Activated T-cell treated with anti-CD3 and anti-CD28 coated beads, Interleukin-2, amount 50 U/mL, for 72 hours (primary cell): ENCODE measurements at places on chromosomes 12 and 14.

DNA sequence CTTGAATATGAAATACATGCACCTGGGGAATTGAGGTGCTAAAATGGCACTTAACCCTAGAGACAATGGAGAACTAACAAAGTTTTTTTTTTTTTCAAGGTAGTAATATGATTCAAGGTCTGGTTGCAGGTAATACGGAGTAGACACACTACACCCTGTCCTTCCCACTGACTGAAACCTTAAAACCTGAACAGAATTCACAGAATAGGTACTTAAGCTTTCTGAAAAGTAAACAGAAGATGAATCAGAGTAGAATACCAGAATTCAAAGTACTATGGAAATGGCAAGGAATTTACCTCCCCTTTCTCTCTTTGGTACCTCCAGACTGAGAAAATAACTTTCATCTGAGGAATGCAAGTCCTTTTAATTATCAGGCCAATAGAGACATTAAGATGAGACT is 87.2 kb downstream of the PAPLN start:
- no peak for DNase-seq

- no peak for DNase-seq
Measured at GRCh38 chr12:113932381-113933196, 33.5 kb downstream of the RBM19 start.

- no peak for DNase-seq
Measured at GRCh38 chr12:3335078-3335487, 155.9 kb upstream of the PRMT8 start.

DNA sequence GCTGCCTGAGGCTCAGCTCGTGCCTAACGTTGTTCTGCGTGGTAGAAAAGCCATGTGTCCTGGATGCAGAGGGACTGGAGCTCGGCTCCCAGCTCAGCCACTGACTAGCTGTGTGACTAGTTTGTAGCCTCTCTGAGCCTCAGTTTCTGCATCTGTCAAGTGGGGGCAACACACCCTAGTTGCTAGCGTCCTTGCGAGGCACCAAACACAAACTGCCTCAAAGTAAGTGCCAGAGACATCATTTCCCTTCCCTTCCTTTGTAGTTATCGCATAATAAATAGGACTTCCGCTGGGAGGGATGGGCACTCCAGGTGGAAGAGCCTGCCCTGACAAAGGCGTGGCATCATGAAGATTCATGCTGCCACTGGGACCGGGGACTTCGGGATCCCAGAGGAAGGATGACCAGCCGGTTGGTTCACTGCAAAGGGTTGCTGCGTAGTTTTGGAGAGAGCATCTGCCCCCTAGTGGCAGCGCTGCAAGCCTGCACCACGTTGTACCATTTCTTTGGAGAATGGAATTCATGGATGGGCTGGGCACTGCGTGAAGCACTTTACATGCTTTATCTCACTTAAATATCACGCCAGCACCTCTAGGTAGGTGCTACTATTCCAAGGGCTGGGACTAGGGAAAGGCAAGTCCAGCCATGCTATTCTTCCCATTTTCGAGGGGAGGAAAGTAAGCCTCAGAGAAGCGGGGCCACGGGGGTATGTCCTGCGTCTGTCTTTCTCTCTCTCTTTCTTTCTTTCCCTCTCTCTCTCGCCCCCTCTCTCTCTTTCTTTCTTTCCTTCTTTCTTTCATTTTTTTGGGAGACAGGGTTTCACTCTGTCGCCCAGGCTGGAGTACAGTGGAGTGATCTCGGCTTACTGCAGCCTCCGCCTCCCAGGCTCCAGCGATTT is 4.6 kb downstream of the CCDC197 start:
- peak; percentile 69 for DNase-seq

GRCh38 chr12:12519354-12519998 is 43.2 kb downstream of the DUSP16 start:
- no peak for DNase-seq

- no peak for DNase-seq
Measured at GRCh38 chr14:96515731-96516130, 13.5 kb downstream of the PAPOLA start.

DNA sequence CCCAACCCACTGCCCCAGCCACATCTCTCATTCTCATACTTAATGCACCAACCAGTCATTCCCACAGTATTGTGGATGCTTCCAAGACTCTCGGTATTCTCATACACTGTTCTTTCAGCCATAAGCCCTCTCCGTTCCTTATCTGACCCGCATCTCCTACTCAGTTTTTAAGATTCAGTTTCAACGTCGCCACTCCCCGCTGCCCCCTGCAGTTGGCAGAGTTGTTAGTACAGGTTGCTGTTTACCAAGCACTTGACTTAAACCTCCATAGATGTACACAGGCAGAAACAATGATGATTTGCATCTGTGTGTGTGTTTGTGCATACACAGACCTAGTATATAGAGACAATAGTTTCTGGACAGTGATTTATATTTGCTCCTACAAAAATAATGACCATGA is 40.2 kb downstream of the PAH start:
- DNase-seq: no peak

GRCh38 chr14:30016002-30016401 is 88.4 kb upstream of the PRKD1 start:
- no peak for DNase-seq

DNA sequence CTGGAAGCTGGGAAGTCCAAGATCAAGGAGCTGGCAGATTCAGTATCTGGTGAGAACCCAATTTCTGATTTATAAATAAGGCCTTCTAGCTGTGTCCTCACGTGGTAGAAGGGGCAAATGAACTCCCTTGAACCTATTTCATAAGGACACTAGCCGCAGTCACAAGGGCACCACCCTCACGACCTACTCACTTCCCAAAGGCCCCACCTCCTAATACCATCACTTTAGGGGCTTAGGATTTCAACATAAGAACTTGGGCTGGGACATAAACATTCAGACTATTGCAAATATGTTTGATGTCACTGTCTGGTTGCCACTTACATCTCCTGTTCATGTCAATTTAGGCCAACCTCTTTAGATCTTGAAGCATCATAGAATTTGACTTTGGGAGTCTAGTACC is 10.8 kb upstream of the CNIH1 start:
- no peak for DNase-seq

GRCh38 chr12:124512667-124513296 is 54.6 kb downstream of the NCOR2 start:
- DNase-seq: no peak

DNA sequence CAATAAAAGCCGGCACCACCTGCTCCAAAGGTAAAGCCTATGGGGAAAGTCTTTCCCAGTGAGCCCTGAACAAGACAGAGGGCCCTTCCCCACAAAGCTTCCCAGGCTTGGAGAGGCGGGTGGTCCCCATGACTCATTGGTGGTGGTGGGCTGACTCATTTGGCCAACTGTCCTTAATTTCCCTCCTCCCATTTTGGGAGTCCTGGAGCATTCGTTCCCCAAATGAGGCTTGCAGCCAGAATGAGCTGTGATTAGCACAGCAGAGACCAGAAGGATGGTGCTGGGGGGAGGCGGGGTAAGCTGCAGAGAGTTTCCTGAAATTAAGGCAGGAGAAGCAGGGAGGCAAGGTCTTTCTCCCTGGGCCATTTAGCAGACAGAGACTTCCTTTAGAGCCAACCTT is 241.7 kb downstream of the DPF3 start:
- no peak for DNase-seq

DNA sequence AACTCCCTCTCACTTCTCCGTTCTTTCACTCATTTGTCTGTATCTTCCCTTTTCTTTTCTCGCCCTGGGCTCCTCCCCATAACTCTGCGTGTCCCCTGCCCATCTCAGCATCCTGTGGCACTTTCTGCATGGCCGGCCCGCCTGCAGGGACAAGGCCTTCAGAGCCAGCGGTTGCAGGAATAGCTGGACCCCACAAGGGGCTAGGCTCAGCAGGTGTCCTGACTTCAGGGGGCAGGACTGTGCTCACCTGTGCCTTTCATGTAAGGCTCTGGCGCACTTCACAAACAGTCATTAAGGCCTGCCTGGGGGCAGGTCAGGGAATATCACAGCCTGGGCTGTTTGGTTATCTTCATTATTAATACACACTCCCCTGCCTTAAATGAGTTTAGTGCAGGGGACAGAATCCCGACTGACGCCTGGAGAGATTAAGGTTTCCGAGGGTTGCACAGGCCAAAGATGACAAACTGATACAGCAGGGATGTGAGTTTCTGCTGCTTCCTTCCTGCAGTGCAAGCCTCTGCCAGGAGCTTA is 768.8 kb upstream of the TBX3 start:
- DNase-seq: no peak

DNA sequence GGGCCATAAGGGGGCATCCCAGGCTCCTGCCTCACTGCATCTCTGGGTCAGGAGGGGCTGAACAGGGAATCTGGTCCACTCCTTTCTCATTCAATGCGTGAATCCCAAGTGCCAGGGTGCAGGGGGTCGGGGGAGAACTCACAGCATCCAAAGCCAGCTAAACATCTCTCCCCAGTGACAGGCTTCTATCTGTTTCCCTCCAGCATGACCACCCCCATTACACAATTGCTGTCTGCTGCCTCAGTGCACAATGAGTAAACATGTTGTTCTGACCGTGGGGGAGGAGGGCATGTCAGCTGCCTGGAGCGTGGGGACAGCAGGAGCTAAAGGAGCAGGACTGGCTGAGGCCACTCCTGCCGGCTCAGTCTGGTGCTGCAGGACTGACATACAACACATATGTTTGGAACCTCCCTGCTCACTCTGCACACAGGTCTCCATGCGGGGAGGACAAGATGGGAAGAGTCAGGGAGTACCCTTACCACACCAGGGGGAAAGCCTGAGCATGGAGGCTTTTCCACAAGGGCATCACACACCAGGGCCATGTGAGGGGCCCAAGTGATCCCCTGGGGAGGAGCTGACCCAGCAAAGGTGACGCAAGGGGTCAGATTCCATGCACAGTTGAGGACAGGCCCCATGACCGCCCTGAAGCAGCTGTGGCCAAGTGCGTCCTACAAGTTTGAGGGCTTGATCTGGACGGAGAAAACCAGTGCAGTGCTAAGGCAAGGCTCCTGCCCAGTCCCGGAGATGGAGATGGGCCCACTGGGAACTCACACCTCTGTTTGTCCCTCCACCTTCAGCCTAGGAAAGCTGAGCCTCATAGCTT is 1.4 kb downstream of the TNS2 start:
- no peak for DNase-seq

DNA sequence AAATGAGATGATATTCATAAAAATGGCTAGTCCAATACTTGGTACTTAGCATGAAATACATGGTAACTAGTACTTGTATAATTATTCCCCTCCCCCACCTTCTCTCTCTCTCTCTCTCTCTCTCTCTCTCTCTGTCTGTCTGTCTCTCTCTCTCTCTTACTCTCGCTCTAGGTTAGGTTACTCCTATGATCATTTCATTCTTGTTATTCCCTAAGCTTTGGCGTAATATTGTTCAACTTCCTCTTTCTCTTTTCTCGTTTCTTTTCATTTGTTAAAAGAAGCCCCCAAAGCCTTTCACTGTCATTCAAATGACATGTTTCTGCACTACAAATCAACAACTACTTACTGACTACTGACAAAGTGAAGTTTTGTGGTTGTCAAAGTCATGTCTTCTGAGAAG is 89.8 kb downstream of the GRIP1 start:
- DNase-seq: no peak

DNA sequence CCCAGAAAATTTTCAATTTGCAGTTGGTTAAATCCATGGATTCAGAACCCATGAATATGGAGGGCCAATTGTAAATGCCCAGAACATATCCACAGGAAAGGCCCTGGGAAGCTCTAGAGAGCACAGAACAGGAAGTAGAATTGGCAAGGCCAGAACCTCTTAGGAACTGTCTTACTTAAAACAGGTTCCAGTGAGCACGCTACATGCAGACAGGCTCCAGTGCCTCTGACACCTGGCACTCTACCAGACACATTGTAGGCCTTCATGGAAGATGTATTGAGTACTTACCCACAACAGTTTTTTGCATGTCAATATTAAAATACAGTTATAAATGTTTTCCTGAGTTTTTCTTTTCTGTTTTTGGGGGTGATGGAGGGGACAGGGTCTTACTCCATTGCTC is 188.2 kb upstream of the FRMD6 start:
- DNase-seq: no peak

- no peak for DNase-seq
Measured at GRCh38 chr12:15547691-15548090, 225.4 kb downstream of the PTPRO start.

- DNase-seq: peak; percentile 73
Measured at GRCh38 chr12:109804820-109805761, 28.1 kb downstream of the TRPV4 start.

DNA sequence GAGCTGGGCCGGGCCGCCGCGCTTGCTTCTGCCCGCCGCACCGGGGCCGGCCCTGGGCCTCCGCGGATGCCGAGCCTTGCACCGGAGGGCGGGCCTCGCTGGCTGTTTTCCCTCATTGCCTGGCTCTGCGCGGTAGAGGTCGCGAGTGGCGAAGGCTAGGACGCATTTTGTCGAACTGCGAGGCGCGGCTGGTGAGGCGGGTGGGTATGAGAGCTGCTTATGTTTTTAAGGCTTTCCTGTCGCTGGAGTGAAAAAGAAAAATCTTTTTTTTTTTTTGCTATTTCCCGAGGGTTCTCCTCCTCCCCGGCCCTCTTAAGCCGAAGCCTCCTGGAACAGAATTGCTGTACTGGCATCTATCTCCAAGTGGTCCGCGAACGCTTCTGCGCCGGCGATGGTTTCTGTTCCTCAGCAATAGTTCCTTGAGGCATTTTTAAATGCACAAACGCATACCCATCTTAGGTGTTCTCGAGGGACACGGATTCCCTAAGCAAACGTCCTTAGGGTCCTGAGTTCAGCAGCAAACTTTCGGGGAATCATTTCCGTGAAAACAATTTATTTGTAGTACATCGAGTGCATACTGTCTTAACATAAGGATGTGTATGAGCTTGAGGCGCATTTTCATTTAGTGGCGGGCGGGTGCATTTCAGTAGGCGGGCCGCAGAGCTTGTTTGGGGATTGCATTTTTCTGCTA is 631 bp downstream of the RESF1 start:
- peak; percentile 84 for DNase-seq

DNA sequence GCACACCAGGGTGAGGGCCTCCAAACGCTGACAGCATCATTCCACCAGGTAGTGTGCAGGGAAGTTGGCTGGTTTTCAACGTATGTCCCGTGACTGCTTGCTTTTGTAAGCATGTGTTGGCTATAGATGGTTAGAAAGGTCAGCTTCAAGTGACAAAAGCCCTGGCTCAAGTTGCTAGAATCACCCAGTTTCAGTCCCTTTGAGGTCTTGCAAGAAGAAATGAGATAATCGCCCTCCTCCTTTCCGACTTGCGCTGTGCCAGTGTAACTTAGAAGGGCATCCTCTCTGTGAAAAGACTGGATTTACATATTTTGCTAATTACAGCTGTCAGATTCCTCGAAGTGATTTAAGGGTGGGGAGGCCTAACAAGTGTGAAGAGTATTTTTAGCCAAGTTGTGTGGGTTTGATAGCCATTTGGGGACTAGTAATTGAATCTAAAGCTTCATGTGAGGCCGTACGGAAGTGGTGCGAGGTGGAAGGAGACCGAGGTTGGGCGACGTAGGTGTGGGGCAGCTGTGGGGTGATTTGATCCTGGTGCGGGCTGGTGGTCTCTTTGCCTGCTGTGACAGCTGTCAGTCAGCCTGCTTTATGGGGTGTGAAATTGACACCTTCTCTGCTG is 94.7 kb downstream of the CHST11 start:
- DNase-seq: no peak

GRCh38 chr12:26246483-26247164 is 51.3 kb downstream of the SSPN start:
- no peak for DNase-seq

GRCh38 chr12:70354787-70355186 is 11.3 kb upstream of the KCNMB4 start:
- DNase-seq: no peak

GRCh38 chr12:19833775-19834501 is 394.6 kb downstream of the AEBP2 start:
- peak; percentile 45 for DNase-seq
